ENCODE measurements at places on chromosomes 16 and 17.
A peak's percentile ranks its signal among the peaks of the same experiment; 100 is the strongest.

- DNase-seq = no peak
Observed at GRCh38 chr16:58074657-58075056, 49.1 kb downstream of the MMP15 start.

DNA sequence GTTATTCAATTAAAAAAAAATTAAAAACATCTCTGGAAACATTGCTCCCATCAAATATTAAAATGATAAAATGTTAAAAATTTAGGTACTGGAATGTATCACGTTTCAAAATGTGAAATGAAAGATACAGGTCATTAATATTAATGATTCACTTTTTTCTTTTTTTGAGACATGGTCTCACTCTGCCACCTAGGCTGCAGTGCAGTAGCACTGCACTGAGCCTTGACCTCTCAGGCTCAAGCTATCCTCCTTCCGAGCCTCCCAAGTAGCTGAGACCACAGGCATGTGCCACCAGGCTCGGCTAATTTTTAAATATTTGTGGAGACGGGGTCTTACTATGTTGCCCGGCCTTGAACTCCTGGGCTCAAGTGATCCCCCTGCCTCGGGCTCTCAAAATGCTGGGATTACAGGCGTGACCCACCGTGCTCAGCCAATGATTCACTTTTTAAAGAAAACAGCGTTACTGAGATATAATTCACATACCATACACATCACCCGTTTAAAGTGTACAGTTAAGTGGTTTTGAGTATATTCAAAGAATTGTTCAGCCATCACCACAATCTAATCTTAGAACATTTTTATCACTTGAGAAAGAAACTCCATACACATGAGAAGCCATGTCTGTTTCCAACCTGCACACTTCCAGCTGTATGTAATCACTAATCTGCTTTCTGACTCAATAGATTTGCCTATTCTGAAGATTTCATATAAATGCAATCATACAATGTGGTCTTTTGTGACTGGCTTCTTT, 19.1 kb upstream of the NETO2 start:
- DNase-seq = no peak

DNA sequence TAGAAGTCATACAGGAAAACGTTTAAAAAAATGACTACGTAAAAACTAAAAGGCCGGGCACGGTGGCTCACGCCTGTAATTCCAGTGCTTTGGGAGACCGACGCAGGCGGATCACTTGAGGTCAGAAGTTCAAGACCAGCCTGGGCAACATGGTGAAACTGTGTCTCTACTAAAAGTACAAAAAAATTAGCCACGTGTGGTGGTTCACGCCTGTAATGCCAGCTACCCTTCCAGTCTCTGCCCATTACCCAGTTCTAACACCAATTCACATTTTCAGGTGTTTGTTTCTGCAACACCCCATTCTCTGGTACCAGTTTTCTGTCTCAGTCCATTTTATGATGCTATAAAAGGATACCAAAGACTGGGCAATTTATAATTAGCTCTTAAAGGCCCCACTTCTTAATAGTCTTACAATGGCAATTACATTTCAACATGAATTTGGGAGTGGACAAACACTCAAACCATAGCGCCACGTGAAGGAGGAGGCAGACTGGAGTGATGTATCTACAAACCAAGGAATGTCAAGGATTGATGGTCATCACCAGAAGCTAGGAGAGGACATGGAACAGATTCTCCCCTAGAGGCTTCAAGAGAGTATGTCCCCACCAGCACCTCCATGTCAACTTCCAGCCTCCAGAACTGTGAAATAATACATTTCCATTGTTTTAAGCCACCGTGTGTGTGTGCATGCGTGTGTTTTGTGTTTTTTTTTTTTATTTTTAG, 791 bp upstream of the C17orf75 start:
- peak; percentile 29 for DNase-seq

DNA sequence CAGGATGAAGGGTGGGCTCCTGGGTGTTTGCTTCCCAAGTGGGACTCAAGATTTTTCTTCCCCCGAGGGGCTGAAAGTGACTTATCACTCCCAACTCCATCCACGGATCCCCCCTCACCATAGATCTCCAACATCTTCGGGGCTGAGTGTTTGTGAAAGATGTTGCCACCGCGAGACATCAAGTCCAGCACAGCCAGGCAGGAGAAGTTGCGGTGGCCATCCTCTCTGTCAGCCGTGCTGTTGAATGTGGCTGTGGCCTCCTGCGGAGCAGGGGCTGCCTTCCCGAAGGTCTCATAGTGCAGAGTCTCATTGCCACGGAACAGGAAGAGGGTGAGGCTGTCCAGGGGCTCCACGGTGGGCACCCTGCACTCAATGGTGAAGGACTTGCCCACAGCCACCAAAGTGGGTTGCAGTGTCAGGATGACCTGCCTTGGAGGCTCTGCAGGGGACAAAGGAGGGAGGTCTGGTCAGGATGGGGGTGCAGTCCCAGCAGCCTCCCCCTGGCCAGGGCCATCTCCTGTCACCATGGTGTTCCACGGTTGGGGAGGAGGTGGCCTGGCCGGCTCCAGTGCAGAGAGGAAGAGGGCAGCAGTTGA, 5.5 kb downstream of the PRR29 start:
- no peak for DNase-seq

GRCh38 chr17:72075995-72076677, 44.7 kb upstream of the SOX9 start:
- no peak for DNase-seq

DNA sequence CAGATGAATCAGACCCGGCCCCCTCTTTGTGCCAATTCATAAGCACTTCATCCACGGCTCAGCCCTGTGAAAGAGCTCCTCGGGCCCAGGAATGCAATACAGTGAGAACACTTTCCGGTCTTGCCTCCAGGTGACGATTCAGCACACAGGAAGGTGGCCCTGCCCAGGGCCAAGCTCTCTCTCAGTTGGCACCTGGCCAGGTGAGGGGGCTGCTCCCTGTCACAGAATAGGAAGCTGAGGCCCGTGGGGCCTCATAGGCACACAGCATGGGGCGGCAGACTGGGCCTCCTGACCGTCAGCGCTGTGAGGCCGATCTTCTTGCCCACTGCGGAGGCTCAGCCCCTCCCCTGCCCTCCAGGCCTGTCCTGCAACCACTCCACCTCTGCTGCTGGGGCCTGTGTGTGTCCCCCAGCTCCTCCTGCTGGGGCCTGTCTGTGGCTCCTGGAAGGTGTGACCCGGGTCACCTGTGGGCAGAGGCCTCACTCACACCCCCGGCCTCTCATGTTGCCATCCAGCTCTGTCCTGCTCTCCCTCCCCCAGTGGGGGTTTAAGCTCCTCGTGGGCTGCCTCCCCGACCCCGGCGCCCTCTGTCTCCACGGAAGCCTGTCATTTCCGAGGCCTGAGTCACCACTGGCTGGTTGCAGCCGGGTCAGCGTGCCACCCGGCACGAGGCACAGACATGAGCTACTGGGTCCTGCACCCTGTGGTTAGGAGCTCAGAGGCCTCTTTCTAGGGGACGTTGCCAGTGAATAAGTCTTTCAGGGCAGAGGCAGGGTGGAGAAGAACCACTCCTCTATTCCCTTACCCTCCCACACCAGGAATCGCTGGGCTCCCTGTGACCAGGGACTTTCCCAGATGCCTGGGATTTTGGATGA, 114.4 kb downstream of the SEC14L1 start:
- peak; percentile 55 for DNase-seq

- DNase-seq = no peak
Observed at GRCh38 chr16:56549744-56550385, 15.0 kb upstream of the MT4 start.

DNA sequence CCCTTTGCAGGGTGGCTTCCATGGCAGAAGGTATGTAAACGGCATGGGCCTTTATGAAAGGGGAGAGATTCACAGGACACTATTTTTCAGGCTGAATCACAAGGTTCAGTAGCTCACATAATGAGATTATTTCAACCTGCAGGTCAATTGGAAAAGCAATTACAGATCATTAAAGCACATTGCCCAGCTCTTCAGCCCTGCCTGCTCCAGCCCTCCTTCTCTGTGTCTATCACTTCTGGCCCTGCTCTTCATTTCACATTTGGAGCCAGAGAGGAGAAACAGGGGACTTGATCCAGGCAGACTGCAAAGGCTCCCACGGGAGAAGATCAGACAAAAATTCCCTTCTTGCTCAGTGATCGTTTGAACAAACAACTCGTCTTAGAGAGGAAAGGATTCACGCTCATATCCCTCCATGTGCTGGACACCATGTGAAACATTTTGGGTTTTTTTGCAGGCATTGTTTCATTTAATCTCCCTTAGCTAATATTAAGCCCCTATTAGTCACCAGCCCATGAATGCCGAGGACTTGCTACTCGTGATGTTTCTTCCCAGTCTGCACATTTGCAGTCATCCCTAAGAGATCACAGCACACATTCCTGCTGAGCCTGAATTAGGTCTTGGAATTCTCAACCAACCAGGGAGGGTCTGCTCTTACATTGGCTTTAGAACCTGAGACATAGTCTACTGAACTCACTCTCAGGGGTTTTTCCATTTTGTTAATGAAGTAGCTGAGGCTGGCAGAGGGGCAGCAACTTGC, 443.9 kb upstream of the CCL2 start:
- no peak for DNase-seq

- no peak for DNase-seq
Observed at GRCh38 chr17:48787828-48788227, 29.2 kb downstream of the TTLL6 start.
